CD4-positive, alpha-beta T cell treated with Interleukin-10 for 1 hour (primary cell): ENCODE measurements at places on chromosomes 2 and 18.

GRCh38 chr2:72425996-72426395 is 278.3 kb upstream of the CYP26B1 start:
- no peak for DNase-seq

DNA sequence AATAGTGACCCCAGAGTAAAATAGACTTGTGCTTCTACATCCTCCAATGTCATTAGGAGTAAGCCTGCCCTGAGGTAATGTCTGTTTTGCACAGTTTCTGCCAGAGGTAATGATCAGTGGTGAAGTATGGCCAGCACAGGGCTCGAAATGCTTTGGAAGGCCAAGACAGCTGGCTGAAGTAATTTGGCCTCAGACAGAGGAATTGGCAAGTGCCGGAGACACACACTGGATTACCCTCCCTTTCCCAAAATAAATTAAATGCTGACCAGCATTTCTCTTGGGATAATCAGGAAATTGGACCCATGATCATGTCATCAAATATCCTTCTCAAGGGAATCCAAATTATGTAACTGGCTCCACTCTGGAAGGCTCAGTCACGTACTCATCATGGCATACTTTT is 379.0 kb upstream of the CHST9 start:
- DNase-seq: no peak

GRCh38 chr18:41973983-41974382 is 18.9 kb downstream of the PIK3C3 start:
- DNase-seq: no peak

GRCh38 chr2:239552213-239552926 is 151.6 kb upstream of the HDAC4 start:
- DNase-seq: no peak

GRCh38 chr2:227612546-227613271 is 1.9 kb downstream of the SCYGR3 start:
- no peak for DNase-seq

GRCh38 chr2:85248773-85249509 is 78.8 kb downstream of the TGOLN2 start:
- DNase-seq: no peak

DNA sequence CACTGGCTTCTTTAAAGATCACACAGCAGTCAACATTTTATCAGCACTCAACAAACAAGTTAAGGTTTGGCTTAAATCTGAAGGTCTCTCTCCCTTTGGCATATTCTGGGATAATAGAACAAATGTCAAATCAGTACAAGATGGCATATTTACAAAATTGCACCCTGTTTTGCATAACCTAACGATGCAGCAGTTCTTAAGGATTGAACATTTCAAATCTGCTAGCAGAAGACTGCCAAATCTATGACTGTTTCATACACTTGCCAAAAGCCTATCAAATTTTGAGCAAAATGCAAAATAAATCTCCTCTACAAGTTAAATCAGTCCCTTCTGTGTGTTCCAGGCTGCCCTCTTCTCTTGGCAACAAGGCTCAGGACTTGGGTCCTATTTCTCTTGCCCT is 73.6 kb downstream of the DPP4 start:
- DNase-seq: no peak

DNA sequence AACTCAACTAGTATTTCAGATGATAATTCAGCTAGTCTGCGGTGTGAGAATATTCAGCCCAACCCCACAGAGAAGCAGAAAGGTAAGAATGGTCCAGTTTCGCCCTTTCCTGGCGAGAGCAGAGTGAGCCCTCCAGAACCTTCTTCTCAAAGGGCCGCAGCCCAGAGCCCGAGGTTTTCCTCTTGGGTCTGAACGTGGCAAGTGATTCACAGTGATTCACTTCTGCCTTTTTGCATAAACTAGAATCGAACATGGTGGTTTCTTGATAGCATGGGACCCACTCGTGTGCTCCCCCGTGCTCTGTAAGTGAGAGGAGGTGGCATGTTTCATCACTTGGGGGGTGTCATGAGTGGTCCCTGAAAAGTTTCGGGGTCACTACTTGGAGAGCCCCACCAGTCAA is 24.2 kb downstream of the TRAF3IP1 start:
- DNase-seq: no peak

- DNase-seq: no peak
Observed at GRCh38 chr2:232882505-232883115, 12.5 kb downstream of the SNORC start.

- no peak for DNase-seq
Observed at GRCh38 chr2:33913071-33913616, 314.0 kb upstream of the FAM98A start.

DNA sequence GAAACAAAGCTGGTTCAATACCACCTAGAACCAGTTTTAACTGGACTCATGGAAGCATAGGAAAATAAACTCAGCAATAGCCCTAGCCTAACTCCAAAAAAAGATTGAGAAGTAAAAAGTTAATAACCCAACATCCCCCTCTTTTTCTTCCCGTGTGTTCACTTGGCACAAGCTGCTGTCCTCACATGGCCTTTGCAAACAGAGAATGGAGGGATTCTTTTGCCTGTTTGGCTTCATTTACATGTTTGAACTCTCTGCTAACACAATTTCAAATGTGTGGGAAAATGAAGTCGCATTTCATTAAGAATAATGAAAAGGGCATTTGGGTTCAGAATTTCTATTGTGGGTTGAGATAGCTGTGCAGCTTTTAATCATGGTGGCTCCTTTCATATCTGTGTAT is 589.2 kb upstream of the LRRTM1 start:
- no peak for DNase-seq

DNA sequence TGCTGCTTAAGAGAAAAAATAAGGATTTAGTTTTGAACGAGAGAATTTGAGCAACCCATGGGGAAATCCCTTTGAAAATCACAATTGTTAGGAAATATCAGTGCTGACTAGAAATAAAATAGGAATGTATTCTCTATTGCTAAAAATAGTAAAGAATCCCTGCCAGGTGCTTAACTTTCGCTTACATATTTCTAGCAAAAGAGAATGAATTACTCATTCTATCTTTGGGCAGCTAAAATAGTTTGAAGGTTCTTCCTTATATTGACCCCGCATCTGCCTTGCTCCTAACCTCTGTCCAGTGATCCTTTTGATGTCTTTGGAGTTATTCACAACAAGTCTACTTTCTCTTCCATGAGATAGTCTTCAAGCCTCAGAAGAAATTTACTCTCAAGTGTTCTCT is 103.8 kb downstream of the PLCL1 start:
- DNase-seq: no peak

DNA sequence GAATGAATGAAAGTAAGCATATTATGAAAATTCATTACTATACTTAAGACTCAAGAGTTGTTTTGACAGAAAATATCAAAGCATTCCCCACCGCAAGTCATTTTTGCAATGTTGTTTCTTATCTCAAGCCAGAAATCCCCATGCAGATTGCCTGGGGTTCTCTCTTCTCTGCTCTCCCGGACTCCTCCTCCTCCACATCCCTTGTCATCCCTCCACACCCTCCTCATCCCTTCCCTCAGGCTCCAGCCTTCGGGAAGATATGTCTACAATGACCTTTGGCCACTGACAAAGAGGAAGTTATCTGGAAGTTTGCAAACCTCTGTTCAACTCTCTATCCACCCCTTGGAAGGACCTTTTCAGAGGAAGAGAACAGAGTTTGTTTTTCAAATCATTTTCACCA is 11.9 kb downstream of the TFCP2L1 start:
- no peak for DNase-seq

GRCh38 chr2:30098266-30099005 is 48.4 kb upstream of the YPEL5 start:
- DNase-seq: no peak

GRCh38 chr18:7369006-7369405 is 138.1 kb downstream of the LRRC30 start:
- no peak for DNase-seq

DNA sequence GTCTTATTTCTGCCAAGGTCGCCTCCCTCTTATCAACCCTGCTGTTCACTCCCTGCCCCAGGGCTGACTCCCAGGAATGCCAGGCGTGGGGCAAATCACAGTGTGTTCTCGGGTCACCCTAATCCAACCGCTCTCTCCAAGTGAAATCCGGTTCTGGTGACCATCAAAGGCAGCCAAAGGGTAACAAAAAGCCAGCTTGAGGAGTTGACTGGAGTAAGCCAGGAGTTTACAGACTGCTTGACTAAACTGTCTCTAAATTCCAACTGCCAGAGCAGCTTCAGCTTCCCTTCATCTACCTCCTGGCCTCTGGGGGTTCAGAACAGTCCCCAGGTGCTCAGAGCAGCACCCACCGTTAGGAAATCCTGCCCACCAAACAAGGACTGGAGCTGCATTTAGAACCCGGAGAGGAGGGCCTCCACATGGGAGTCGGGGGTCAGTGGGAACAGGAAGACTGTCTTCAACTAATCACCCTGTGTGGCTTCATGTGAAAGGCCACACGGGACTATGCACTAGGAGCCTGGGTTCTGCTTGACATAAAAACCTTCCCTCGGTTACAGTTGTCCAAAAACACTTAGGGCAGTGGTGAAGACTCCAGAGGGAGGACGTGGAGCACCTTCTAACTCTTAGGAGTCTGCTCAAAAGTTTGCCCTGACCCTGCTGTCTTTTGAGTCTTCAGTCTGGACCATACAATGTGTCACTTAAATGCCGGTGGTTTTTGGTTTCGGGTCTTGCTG is 24.2 kb upstream of the MCFD2 start:
- no peak for DNase-seq

DNA sequence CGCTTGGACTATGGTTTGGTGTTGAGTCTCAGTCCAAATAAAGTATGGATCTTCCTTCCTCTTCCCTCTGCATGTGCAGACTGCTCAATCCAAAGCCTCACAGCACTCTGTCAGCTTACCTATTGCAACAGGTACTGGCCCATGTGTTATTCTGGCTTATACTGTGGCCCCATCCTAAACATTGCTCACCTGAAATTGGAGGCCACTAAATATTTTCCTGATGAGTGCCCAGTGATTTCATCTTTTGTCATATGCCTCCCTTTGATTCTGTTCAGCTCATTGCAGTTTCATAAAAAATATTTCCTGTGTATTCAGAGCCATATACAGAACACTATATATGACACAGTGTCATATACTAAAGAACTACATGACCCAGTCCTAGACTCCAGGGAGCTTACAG is 86.3 kb upstream of the FAM136A start:
- no peak for DNase-seq

GRCh38 chr2:16700551-16701259 is 35.1 kb upstream of the CYRIA start:
- no peak for DNase-seq

- no peak for DNase-seq
Observed at GRCh38 chr2:38815936-38816335, 37.9 kb downstream of the GEMIN6 start.

DNA sequence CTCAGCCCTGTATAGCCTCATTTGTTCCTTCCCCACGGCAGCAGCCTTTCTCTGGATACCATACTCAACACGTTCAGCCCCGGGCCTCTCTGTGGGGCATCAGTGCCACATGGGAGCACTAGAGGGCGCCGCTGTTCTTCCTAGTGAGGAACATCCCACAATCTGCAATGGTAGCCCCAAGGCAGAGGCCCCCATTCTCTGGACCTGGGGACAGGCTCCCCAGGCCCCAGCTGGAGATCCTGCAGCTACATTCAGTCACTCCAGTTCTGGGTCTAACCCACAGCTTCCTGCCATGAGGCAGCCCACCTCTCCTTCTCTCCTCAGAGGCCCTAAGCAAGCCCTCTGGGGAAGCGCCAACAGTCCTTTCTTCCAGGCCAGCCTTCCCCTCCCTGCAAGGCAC is 14.2 kb upstream of the SFXN5 start:
- DNase-seq: peak; percentile 84

GRCh38 chr2:123127236-123127635 is 897.9 kb upstream of the CNTNAP5 start:
- DNase-seq: no peak

GRCh38 chr18:51107082-51107481 is 77.1 kb downstream of the SMAD4 start:
- no peak for DNase-seq

GRCh38 chr2:216916956-216917650 is 57.2 kb upstream of the TNP1 start:
- no peak for DNase-seq

- no peak for DNase-seq
Observed at GRCh38 chr2:235670974-235671787, 177.3 kb downstream of the AGAP1 start.

DNA sequence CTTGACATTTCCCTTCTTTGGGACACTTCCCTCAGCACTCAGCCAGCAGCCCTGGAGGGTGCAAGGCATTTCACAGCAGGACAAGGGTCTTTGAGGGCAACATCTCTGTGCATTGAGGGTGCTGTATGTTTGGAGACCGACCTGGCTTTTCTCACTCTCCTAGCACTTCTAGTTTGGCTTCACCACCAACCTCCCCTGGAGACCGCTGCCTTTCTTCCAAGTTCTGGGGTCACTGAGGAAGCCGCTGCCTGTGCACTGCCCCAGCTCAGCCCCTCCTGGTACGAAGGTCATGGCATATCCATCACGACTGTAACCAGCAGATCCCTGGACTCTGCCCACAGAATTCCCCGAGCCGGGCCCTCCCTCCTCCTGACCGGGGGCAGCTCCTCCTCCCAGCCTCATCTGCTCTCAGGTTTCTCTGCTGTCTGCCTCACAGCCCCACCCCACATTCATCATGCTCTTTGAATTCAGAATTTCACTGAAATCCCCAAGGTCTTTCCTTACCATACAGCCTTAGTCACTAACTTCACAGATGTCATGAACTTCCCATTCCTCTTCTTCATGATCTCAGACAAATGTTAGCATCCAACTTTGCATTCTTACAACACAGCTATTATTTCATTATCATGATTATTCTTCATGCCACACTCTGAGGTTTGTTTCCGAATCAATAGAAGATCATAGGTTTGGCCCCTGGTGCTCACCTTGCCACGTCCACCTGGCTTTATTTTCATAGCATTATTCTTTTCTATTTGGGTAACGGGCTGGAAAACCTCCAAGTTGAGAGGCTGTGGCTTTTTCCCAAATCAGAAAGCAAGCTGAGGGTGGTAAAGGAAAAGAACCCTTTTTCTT is 113.0 kb upstream of the COPS8 start:
- no peak for DNase-seq

- DNase-seq: no peak
Observed at GRCh38 chr2:64605991-64606478, 47.7 kb downstream of the SERTAD2 start.

- DNase-seq: no peak
Observed at GRCh38 chr2:233117351-233117750, 57.2 kb downstream of the INPP5D start.

DNA sequence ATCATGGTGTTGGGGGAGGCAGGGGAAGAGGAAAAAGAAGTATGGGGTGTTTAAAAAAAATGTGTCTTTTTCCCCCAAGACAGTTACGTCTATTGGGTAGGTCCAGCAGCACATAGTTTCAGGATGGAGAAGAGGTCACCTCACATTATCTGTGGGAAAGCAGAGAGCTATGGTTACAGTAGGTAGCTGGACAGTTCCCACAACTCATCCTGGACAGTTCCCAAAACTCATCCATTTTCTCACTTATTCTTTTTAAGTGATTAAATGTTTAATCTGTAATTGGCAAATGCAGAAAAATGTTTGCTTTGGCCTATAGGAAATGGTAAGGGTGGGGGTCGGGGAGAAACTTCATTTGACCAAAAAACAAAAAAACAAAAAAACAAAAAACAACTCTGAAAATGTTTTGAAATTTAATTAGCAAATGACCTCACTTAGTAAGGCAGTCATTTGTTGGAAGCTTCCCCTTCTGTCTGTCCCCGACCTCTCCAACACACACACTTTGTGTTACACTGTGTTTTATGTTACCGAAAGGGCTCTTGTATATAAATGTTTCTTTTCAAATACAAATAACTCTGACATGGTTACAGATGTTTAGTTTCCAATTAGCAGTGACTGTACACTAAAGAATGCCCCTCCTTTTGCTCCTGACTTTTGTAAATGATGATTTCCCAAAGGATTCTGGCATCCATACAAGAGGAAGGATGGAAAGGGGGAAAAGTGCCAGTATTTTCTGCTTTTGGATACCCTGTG is 173.3 kb upstream of the ZFP36L2 start:
- DNase-seq: no peak

- DNase-seq: no peak
Observed at GRCh38 chr2:113171334-113172075, 2.3 kb upstream of the PSD4 start.
